ENCODE measurements at places on chromosomes 7 and 10.

DNA sequence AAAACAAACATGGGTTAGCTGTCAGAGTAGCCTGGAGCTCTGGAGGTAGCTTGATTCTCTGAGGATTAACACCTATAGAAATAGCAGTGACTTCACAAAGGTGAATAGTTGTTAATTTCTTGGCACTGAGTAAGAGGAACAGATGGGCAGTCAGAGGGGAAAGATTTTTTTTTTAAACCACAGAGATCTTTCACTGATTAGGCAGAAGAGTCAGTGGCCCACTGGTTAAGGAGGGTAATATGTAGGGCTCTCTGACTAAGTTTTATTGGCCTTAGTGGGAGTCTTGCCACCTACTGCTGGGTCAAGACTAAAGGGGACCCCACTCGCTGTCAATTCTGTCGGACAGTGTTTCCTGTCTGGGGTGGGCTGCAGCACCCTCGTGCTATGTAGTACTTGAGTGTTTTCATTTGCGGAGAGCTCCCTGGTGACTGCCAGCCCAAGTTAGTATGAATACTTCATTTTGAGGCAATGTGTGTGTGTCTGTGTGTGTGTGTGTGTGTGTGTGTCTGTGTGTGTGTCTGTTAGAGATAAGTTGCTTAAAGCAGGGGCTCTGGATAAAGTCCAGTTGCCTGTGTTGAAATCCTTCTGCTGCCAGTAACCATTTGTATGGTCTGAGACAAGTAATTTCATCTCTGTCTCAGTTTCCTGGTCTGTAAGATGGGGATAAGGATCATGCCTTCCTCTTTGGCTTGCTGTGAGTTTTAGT is 145.2 kb downstream of the ARID5B start:
- peak; percentile 68 for DNase-seq

- no peak for DNase-seq
These were observed 301.0 kb downstream of the PRPF18 start for GRCh38 chr10:13887761-13888160.

DNA sequence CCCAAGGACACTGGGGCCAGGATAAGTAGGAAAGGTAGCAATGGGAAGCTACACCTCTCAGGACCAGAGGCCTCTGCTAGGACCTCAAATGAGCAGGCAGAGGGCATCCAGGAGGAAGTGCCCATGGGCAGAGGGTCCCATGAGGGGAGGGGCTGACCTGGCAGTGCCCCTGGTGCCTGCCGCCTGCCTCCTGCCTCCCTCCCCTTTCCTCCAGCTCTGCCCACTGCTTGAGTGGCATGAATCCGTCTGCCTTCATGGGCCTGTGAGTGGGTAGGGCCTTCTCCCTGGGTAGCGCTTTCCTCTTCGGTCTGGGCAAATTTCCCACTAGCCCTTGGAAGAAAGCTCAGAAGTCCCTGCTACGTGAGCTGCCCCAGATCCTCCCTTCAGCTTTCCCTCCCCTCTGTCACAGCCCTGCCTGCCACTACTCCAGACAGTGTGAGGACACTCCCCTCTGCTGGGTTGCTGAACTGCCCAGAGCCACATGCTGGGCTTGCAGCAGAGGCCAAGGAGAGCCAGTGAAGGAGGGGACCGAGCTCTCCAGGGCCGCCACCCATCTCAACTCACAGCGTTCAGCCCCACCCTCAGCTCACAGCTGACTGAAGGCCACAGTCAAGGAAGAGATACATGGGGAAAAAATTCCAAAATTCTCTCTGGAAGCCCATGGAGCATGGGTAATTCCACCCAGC is 141.4 kb downstream of the ARHGAP22 start:
- no peak for DNase-seq

DNA sequence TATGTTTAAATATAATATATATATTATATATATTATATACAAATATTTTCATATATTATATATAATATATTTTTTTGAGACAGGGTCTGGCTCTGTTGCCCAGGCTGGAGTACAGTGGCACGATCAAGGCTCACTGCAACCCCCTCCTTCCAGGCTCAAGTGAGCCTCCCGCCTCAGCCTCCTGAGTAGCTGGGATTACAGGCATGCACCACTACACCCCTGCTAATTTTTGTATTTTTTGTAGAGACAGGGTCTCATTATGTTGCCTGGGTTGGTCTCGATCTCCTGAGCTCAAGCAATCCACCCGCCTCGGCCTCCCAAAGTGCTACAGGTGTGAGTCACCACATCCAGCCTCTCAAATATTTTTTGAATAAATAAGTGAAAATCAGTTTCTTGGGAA is 215.5 kb downstream of the GATA3 start:
- DNase-seq: no peak

DNA sequence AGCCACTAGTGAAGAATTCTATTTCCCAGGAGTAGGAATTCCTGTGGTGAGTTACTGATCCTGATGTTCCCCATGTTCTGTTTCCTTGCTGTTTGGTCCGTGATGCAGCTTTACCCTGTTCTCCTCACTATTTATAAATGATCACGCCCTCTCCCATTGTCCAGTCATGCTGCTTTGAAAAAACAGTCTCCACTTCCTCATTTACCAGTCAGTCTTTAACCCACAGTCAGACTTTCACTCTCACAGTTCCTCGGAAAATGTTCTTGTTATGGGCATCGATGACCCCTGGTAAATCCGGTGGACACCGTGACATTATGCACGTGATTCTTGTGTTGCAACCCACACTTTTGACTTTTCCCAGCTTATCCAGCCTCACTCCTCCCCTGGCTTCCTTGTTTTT is 14.4 kb downstream of the SCIN start:
- no peak for DNase-seq

DNA sequence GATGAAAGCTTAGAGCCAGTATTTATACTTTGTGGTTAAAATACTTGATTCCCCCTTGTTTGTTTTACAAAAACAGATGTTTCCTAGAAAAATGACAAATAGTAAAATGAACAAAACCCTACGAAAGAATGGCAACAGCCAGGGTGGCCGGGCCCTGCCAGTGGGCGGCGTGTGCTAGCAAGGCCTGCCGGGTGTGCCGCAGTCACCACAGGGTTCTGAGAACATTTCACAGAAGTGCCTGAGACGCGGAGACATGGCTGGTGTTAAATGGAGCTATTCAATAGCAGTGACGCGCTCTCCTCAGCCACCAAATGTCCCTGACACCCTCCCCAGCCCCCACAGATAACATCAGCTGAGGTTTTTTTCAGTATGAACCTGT is 14.5 kb downstream of the GPR146 start:
- no peak for DNase-seq

GRCh38 chr10:14009371-14010100 is 321.2 kb downstream of the FRMD4A start:
- DNase-seq: peak; percentile 84

- DNase-seq: no peak
These were observed 122.1 kb downstream of the EGFR start for GRCh38 chr7:55140941-55141278.

DNA sequence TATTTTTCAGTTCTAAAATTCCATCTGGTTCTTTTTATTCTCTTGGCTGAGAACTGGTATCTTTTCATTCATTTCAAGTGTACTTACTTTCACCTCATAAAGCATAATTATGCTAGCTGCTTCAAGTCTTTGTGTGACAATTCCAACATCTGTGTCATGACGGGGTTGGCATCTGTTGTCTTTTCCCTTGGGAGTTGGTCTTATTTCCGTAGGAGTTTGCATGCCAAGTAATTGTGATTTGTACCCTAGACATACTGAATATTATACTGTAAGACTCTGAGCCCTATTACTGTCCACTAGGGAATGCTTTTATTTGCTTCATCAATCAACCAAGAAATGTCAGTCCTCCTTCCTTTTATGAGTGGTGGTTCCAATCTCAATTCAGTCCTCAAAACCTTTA is 24.6 kb upstream of the HUS1 start:
- no peak for DNase-seq

- DNase-seq: no peak
These were observed 30.1 kb downstream of the ENTPD1 start for GRCh38 chr10:95785942-95786669.

- DNase-seq: peak; percentile 90
These were observed 35.2 kb upstream of the ASAH2 start for GRCh38 chr10:50286517-50286916.

DNA sequence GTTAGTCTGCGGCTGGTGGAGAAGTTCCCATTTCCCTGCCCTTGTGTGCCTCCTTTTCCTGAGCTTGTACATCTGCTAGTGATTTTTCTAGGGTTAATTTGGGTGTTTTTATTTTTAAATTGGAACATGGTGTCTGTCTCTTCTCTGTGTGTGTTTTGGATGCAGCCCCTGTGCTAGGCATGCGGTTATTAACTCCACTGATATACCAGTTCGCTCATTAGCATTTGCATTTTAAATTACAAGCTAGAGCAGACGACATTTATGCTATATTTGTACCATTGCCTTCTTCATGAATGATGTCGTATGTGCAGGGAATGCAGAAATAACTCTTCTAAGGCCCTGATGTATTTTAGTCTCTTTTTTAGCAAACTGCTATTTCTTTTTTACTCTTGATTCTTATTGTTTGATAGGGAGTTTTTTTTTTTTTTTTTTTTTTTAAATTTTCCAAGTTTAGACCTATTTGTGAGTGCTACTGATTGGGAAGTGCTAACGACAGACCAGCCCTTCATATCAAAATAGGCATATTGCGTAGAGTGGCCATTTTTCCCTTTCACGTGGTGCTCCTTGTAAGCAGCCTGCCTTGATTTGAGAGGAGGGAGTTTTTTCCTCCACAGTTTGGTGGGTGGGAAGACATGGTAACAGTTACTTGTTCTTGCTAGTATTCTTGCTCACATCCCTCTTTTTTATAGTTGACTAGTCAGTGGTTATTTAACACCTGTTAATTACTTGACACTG is 89.6 kb downstream of the LRRC4 start:
- no peak for DNase-seq
